ENCODE measurements at places on chromosomes 7 and 10.

GRCh38 chr7:117673367-117673766 is 193.5 kb downstream of the CFTR start:
- DNase-seq, result no peak

DNA sequence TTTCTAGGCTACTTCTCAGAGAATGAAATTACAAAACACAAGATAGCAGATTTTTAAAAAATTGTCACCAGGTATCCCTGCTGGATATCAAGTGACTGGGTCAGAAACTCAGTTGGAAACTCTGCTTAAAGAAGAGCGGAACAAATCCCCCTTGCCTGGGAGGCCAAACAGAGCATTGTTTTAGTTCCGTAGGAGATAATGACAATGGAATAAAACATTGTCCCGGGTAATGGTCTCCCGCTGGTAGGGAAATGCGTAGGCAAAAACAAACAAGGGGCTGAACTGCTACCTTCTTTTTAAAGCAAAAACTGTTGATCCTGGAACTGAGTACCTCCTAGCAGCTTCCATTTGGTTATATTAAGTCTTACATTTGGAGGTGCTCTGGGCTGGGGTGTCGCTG is 21.3 kb upstream of the VAX1 start:
- DNase-seq, result no peak

DNA sequence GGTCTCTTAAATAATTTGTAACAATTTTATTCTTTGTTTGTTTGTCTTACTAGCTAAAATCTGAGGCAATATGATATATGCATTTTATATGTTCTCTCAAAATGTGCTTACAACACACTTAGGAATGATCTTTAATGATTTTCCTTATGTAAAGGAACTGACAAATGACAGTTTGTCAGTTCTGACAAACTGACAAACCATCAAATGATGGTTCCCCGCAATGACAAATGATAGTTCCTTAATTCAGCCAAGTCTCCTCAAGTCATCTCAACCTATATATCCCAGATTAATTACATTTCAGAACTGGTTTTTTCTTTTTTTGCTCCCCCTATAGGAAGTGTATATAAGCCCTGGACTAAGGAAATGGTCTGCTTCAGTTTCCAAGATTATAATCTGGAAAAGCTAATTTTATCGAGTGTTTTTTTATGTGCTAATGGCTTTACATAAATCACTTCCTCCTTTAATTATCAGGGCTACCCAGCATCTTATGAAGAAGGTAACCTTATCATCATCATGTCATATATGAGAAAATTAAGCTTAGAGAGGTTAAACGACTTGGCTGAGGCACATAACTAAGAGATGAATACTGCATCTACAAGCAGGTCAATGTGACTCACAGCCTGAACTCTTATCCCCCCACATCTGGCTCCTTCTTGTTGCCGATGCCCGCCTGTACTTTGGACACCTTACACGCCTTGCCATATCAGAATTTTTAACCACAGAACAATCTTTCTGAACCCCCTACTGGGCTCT is 75.1 kb downstream of the RELN start:
- no peak for DNase-seq

- no peak for DNase-seq
Observed at GRCh38 chr7:114922026-114922651, at the start of gene MDFIC. TSS of gene MDFIC (plus strand) at chr7:114922094. CDS start at chr7:114923034, 940 bp downstream.

GRCh38 chr7:116897661-116898060 is 35.3 kb downstream of the CAPZA2 start:
- no peak for DNase-seq

GRCh38 chr7:84744385-84744784 is 442.5 kb downstream of the SEMA3D start:
- no peak for DNase-seq

- no peak for DNase-seq
Observed at GRCh38 chr7:150846291-150847115, 5.8 kb upstream of the AOC1 start.

GRCh38 chr7:10257438-10257837 is 716.2 kb upstream of the PHF14 start:
- no peak for DNase-seq

DNA sequence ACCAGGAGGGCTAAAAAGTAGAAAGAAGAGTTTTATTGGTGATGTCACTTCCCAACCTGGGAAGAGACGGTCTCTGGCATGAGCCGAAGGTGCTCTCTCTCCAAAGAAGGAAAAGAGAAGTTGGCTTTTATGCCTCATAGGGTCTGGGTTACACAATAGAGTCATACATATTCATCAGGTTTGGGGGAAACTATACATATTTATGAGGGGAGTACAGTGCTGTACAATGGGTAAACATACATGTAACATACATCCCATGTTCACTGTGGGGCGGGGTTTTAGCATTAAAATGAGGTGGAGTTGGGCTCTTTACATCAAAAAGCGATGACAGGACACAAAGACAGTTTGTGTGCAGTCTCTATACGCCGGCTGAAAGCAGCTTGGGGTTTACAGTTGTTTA is 701.7 kb downstream of the TYW1 start:
- no peak for DNase-seq

GRCh38 chr10:69960988-69961880 is 91.4 kb upstream of the MACROH2A2 start:
- DNase-seq, result no peak

GRCh38 chr10:33273295-33274002 is 61.0 kb downstream of the NRP1 start:
- peak; percentile 98 for DNase-seq

DNA sequence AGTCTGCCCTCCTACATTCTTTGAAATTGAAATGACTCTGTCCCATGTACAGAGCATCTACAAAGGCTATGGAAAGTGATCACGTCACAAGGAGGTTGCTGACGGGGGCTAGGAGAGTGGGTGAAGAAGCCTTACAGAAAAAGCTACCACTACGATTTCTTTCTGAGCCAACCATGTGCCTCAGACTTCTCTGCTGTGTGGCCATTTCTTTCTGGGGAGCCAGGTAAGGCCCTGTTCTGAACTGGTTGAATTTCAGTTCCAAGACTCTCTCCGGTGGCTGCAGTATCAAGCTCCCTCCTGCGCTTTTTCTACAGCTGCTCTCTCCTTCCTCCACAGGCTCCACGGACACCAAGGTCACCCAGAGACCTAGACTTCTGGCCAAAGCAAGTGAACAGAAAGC is 112.5 kb upstream of the PRSS1 start:
- DNase-seq, result no peak

GRCh38 chr7:127810696-127811660 is 159.0 kb downstream of the SND1 start:
- DNase-seq, result no peak

GRCh38 chr7:116164552-116165306 is 45.6 kb upstream of the TES start:
- no peak for DNase-seq

DNA sequence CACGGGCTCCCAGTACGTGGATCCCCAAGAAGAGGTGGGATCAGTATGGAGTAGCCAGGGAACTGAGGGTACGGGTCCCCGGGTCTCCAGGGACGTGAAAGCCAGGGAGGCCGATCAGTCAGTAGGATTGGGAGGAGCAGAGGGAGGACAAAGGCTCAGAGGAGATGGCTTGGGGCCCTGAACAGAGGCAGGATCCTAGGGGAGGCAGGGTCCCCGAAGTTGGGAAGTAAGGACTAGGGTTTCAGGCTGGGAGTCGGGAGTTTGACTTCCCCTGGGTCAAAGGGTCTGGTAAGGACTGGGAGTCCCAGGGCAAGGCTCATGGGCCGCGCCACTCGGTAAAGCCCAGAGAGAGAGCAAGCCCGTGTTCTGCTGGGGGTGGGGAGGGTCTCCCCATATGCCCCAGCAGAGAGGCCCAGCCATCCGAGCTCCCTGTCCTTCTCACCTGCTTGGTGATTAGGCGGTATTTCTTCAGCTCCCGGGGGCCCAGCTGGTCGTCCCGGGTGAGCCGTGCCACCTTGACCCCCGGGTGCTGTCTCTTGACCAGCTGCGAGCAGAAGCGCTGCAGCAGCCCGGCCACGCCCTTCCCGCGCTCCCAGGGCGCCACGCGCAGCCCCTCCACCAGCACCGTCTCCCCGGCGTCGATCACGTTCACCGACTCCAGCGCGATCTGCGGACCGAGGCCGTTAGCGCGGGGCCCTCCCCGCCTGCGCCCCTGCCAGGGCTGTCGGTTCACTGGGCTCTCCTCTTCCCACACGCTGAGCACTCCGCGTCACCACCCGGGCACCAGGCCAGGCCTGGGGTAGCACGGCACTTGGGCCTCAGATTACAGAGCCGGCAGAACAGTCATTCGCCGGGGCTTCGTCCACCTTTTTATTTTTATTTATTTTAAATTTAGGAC is 7.0 kb downstream of the NAT16 start:
- DNase-seq, result no peak

DNA sequence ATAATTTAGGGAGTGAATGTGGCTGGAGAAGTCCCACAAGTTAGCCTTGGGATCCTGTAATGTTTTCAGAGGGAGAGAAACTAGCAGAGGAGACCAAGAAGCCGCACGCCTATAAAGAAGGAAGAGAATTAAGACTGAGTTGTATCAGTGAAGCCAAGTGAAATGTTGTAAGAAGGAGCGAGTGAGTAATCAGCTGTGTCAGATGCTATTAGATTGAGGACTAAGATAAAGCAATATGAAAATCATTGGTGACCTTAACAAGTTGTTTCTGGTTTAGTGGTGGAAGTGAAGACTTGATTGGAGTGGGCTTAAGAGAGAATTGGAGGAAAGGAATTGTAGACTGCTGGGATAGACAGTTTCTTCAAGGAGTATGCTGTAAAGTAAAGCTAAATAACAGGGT is 8.8 kb downstream of the CCSER2 start:
- peak; percentile 30 for DNase-seq

- DNase-seq, result no peak
Observed at GRCh38 chr7:37732888-37733287, 49.3 kb downstream of the GPR141 start.

GRCh38 chr10:71810048-71810750 is 36.9 kb upstream of the VSIR start:
- no peak for DNase-seq

GRCh38 chr10:97843281-97843671 is 6.4 kb upstream of the GOLGA7B start:
- no peak for DNase-seq

- peak; percentile 86 for DNase-seq
Observed at GRCh38 chr7:17651863-17652385, 288.4 kb downstream of the SNX13 start.

GRCh38 chr7:20191391-20191869 is 25.8 kb downstream of the MACC1 start:
- no peak for DNase-seq

GRCh38 chr10:63522995-63523394 is 1.8 kb downstream of the REEP3 start:
- DNase-seq, result no peak

- no peak for DNase-seq
Observed at GRCh38 chr7:56537952-56538351, 421.7 kb upstream of the NUPR2 start.

DNA sequence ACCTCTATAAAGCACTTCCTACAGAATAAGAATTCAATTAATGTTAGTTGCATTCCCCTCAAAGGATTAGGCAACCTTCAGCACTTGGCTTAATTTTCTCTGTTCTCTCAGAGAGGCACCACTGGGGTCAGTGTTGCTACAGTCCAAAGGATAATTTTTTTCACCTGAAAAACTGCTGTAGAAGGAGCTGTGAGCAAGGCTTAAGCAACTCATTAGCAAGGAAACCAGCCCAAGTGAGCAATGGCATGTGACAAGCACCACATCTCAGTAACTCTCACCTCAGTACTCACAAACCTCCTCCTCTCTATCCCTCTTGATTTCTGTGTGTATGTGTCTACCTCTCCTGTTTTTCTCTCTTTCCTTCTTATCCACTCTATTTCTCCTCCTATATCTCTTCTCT is 55.9 kb downstream of the DGKI start:
- no peak for DNase-seq

- DNase-seq, result no peak
Observed at GRCh38 chr10:34063592-34063991, 729.1 kb upstream of the NRP1 start.

DNA sequence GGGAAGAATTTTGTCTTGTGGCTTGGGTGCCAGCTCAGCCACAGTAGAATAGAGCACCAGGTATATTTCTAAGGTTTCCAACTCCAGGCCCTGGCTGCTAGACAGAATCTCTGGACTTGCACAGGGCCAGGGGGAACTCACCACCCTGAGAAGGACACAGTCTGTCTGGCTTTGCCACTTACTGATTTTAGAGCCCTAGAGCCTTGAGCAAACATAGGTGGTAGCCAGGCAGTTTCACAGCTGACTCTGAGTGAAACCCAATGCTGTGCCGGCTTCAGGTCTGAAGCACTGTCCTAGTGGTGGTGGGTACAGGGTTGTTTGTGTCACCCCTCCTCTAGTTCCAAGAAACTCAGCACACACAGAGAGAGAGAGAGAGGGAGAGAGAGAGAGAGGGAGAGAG is 81.6 kb downstream of the TES start:
- DNase-seq, result no peak

DNA sequence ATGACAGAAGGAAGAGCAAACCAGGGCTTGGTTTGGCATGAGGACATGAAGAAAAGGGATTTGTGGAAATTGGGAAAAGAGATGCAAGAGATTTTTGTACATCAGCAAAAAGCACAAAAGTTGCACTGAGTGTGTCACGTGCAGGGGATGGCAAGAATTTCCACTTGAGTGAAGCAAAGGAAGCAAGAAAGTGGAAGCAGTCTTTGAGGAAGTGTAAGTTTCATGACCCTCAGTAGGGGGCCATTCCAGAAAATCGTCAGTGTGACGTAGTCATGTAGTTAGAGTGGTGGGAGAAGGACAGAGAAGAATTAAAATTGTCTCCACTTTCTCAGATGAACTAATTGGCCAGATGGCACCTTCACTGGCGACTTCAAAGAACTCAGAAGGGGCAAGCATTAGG is 123.3 kb upstream of the FZD1 start:
- DNase-seq, result no peak

- DNase-seq, result no peak
Observed at GRCh38 chr7:29288181-29289091, 93.9 kb downstream of the CHN2 start.

GRCh38 chr10:106493226-106493625 is 671.3 kb downstream of the SORCS1 start:
- DNase-seq, result no peak

- no peak for DNase-seq
Observed at GRCh38 chr10:19826712-19827111, 10.5 kb downstream of the PLXDC2 start.

DNA sequence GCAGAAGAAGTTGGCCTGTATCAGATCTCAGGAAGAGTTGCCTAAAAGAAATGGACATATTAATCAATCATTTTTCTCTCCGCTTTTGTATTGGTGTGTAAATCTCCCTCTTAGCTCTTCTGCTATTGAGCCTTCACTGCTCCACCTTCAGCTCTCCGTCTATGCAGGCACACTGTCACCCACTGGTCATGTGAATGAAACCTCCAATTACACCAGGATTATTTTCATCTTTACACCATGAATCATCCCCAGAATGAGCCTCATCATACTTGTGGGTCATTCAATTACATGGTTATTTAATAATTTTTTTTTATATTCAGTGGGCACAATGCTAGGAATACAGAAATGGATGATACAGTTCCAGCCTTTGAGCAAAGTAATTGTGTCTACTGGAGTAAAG is 92.6 kb downstream of the LRRC4 start:
- peak; percentile 24 for DNase-seq
